ENCODE measurements at places on chromosomes 2 and 18. TPM values are rescaled to one million over a fixed set of nuclear protein-coding genes. Genes with fewer than 3 reads are reported as not detected.

Gene ANTXR1
- total RNA-seq, result 29.5 TPM

Gene NCKAP1
- 143 TPM for total RNA-seq

Gene GKN1
- total RNA-seq, result not detected

Gene TDRD15
- total RNA-seq, result not detected

Gene PDK1
- 16.4 TPM for total RNA-seq

Gene PRADC1
- total RNA-seq, result 18.6 TPM

Gene SPDYA
- 0.59 TPM for total RNA-seq

Gene NPHP1
- 5.5 TPM for total RNA-seq

Gene VWA3B
- total RNA-seq, result not detected

Gene FSHR
- not detected for total RNA-seq

Gene CARF
- 4.7 TPM for total RNA-seq

Gene GREB1
- total RNA-seq, result 1.1 TPM

Gene RIT2
- total RNA-seq, result not detected

Gene PTPRN
- 0.98 TPM for total RNA-seq

Gene KIAA2012
- total RNA-seq, result not detected

Gene UGT1A8
- total RNA-seq, result not detected

Gene FOXD4L1
- not detected for total RNA-seq

Gene STK11IP
- 15.1 TPM for total RNA-seq

Gene POTEJ
- not detected for total RNA-seq

Gene GPR45
- not detected for total RNA-seq

Gene IRS1
- 21.3 TPM for total RNA-seq

Gene CRYGC
- not detected for total RNA-seq

Gene POTEC
- not detected for total RNA-seq

Gene AKAIN1
- total RNA-seq, result not detected

Gene BBS5
- 5.1 TPM for total RNA-seq

Measured in subcutaneous preadipocyte (primary cell).